Thyroid gland (tissue), 4 donors: ENCODE measurements at places on chromosomes 7 and 10.

- no peak for DNase-seq
Observed at GRCh38 chr10:116947841-116948529, 57.0 kb downstream of the SHTN1 start.

DNA sequence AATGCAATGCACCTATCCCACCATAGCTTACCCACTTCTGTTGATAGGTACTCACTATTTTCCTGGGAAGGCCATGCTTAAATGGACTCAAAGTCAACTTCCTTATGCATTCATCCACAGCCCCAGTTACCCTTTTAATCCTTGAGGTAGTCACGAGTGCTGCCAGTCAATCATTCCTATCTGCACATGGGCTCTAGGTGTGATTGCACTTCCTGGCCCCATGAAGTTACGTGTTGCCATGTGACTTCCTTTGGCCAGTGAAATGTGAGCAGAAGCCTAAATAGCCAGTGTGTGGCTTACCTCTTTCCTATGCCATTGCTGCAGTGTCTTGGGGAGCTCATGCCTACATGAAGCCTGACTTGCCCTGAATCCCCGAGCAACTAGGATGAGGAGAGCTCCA, 23.5 kb upstream of the EIF5AL1 start:
- no peak for DNase-seq

DNA sequence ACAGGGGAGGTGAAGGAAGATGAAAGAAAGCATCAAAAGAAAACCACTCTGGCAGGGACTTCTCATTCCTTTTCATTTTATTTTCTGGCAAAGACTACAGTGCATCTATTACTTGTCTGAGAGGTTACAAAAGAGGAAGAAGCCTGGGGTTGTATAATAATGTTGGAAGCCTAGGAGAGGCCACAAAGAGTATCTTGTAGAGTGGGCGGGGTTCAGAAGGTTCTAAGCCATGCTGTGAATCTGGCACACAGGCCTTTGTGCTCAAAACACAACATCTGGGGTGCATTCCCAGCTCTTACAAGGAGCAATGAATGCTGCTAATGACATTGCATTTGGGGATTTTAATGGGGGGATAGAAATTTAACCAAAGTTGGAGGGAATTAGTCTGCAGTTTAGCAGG, 49.4 kb downstream of the MRPL32 start:
- DNase-seq: no peak

GRCh38 chr7:138204285-138204981, 128.2 kb downstream of the AKR1D1 start:
- no peak for DNase-seq

DNA sequence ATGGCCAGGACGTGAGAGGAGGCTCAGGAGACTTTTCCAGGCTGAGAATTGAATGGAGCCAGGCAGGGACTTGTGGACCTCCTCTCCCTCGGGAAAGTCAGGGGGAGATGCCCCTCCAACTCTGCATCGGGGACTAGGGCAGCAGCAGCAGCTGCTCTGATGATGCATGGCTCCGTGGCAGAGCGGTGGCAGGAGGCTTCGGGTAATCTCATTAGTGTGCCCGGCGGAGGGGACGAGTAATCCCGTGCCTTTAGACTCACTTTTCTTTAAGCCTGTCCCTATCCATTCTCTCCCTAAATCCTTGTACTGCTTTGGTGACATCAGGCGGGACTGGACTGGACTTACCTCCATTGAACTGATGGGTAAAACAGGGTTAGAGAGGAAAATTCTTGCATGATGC, 75.1 kb downstream of the ZMIZ1 start:
- no peak for DNase-seq
